ENCODE measurements at places on chromosomes 5 and 9.

DNA sequence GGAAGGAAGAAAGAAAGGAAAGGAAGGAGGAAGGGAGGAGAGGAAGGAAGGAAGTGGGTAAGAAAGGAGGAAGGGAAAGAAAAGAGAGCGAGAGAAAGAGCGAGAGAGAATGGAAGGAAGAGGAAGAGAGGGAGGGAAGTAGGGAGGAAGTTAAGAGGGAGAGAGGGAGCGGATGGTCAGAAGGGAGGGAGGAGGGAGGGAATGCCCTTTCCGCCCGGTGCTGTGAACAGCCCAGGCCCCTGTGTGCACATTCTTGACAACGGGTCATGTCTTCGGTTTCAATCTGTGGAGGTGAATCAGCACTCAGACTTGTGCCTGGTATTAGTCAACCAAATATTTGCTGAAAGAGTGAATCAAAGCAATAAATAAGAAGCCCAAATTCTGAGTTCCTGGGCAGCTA, 39.2 kb downstream of the PRUNE2 start:
- DNase-seq = no peak

- DNase-seq = no peak
Measured at GRCh38 chr5:27548484-27548883, 510.1 kb upstream of the CDH9 start.

DNA sequence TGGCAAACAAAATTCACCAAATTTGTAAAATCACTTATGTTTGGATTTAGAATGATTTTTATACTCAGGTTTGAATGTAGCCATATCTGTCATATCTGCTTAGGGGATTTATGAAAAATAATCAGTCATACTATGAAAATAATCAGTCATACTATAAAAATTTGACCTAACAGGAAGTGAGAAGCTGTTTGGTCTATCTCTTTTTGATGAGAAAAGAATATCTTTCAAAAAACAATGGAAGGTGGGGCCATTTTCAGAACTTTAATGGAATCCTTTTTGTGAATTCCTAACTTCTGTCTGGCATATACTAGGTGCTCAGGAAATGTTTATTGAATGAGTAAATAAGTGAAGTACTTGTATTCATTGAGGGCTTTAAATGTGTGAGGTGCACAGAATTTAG, 70.1 kb downstream of the CWC27 start:
- no peak for DNase-seq

- no peak for DNase-seq
Measured at GRCh38 chr9:86354818-86355309, 654 bp upstream of the TUT7 start.

- no peak for DNase-seq
Measured at GRCh38 chr9:125479846-125480615, 218.4 kb downstream of the GAPVD1 start.
